Stimulated activated CD4-positive, alpha-beta T cell treated with anti-CD3 and anti-CD28 coated beads, Interleukin-12 subunit alpha, Interleukin-12 subunit beta, amount 100 ng/mL, for 4 hours (primary cell): ENCODE measurements at places on chromosomes 16 and 17.

DNA sequence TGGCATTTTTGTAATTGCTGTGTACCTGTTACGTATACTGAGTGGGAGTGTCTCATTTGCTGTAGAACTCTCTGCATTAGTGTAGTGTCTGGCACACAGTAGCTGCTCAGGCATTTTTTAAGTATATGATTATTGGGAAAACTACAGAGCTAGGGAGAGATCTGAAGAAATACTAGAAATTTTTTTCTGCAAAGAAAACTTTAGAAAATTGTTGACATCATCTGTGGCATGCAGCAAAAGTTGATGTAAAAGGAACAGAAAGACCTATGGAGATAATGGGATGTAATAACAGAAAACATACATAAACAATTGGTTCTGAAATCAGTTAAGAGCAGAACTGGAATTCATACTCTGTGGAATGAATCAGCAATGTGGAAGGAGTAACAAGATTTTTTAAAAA lies 11.6 kb downstream of the CLTC start:
- no peak for DNase-seq

GRCh38 chr16:19513377-19514053 lies 8.4 kb downstream of the GDE1 start:
- DNase-seq: no peak

DNA sequence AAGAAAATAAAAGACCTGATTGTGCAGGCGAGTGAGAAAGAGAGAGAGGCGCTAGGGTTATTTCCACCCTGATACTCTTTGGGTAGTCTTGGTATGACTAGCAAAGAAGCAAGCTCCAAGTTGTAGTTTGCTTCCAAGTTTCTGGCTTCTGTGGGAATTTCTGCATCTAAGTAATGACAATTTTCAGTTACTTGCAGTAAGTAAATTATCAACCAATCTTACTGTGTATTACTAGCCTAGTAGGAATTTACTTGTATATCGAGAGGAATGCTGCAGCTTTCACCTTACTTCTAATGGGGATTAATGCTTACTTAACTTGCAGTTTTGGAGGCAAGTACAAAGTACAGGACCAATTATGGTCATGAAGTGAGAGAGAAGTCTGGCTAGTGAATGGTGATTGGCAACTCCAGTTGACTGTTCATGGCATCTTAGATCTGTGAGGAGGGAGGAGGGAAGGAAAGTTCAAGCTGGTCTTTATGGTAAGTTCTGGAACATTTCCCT lies 31.9 kb downstream of the TENT4B start:
- no peak for DNase-seq

- DNase-seq: no peak
Observed at GRCh38 chr16:85048921-85049562, 21.4 kb downstream of the KIAA0513 start.

DNA sequence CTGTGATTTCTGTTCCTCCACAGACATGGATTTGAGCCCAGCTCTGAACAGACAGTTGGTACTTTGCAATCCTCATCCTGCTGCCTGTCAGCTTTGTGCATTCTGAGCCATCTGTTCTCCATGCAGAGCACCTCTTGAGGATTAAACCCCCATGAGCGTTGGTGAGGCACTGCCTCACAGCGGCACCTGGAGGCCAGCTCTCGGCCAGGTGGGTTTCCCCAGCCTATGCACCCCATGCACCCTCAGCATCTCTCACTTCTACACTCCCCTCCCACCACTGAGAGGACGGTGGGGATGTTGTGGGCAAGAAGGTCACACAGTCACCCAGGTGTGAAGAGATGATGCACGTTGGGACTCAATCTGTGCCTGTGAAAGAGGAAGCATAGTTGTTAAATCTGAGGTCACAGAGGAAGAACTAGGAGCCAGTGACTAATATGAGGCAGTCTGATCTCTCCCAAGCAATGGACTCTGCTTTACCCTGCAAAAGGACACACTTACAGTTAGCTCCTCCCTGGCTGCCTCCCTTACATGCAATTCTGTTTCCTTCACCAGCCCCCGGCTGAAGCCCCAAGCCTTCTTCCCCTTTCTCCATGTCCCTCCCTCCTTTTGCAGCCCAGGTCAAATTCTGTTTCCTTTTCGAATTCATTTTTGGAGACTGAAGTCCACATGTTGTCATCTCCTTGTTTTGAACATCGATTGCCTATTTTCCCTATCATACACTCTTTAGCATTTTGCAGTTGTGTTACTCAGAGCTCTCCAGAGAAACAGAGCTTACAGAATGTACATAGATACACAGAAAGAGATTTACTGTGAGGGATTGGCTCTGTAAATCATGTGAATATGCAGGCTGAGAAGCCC lies 58.5 kb downstream of the HS3ST3B1 start:
- no peak for DNase-seq

GRCh38 chr17:81143200-81143527 lies 22.1 kb upstream of the PVALEF start:
- no peak for DNase-seq

GRCh38 chr17:57823469-57824401 lies 26.1 kb downstream of the MRPS23 start:
- no peak for DNase-seq

- DNase-seq: peak; percentile 51
Observed at GRCh38 chr17:42403150-42403549, 14.9 kb upstream of the STAT3 start.

DNA sequence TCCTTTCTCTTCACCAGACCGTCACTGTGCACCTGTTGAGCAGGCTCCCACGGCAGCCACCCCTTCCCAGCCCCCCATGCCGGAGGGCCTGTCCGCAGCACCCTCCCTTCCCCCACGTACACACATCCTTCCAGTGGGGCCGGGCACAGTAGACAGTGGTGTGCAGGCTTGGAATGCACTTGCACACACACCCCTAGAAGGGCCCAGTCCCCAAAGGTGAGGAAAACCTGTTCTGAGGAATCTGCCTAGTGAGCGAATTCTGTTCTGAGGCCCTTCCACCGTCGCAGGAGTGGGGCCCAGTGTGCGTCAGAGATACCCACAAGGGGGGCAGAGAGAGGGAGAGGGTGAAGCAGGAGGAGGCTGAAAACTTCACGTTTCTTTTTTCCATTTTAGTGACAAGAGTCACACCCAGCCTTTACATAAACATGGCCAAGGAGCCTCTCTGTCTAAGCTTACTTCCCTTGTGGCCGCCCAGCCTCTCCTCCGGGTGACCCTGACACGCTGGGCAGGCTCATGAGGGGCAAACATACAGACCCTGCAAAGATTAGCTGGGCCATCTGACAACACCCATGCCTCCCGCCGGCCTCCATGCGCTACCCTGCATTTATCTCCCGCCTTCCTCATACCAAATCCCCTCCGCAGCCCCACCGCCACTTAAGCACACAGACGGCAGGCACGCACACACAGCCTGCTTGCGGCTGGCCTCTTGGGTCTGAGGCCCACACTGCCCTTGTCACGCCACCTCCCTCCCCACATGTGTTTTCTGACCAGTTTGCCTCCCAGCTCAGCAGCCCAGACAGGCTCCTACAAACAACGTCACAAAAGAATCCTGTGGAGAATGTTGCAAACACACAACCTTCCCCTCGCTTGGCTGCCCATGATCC lies 1.8 kb downstream of the ZBTB4 start:
- no peak for DNase-seq

DNA sequence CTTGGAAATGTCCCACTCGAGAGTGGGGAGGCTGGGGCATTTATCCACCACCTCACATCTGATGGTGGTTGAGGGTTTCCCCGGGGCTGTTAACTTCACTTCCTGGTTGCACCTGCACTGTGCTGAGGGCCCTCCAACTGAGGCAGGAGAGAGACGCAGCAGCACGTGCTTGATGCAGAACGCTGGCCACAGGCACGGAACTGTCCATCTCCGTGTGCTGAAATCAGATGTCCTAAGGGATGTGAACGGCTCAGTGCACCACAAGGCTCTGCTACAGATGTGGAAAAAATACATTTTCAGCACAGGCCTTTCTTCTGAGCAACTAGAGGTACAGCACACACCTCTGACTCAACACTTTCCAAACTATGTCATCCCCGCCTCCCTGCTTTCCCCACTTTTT lies 114.8 kb upstream of the C16orf82 start:
- DNase-seq: no peak

GRCh38 chr16:1532081-1532760 lies 1.2 kb upstream of the TMEM204 start:
- no peak for DNase-seq

DNA sequence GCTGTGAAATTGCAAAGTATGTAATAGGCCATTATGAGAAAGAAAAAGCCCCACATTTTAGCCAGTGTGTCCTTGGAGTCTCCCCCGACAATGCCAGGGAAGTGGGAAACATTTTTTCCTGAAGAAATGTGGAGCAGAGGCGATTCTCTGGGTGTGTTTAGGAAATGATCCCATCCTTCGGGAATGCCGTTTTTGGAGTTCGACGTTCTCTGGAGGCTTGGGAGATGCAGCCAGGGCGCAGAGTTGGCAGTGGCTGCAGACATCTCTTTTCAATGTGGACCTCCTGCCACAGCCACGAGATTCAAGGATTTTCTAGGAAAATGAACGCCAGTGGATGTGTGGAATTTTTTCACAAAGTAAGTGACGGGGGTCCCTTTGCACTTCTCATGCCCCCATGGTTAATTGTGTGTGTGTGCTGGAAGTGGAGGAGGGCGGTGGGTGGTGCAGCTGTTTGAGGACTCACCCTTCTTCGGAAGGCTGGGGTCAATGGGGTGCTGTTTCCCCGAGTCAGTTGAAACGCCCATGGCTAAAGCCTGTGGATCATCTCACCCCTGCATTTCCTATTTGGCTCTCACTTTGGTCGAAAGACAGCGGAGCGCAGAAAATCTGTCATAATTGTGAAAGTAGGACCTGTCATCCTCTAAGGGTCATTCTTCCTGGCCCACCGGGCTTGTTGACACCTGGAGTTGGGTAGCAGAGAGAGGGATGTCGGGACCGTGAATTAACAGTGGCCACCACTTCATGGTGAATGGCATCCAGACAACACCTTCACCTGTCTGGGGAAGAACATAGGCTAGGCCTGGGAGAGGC lies 73.2 kb downstream of the CMIP start:
- DNase-seq: no peak

DNA sequence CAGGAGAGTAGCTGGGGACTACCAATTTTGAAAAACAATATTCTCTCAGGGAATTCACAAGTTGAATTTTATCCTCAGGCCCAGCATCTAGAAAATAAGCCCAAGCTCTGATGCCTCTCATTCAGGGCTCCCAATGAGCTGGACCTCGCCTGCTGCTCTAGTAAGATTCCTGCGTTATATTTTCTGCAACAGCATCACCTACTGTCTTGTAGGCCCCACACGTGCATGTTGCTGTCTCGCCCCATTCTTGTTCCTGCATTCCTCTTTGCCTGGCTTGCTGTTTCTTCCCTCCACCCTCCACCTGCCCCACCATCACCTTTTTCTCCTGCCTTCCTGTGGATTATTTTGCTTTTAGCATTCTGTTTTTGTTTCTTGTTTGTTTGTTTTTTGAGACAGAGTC lies 8.3 kb upstream of the ST6GALNAC2 start:
- DNase-seq: no peak

- DNase-seq: no peak
Observed at GRCh38 chr17:65794572-65794971, 233.1 kb upstream of the AXIN2 start.

DNA sequence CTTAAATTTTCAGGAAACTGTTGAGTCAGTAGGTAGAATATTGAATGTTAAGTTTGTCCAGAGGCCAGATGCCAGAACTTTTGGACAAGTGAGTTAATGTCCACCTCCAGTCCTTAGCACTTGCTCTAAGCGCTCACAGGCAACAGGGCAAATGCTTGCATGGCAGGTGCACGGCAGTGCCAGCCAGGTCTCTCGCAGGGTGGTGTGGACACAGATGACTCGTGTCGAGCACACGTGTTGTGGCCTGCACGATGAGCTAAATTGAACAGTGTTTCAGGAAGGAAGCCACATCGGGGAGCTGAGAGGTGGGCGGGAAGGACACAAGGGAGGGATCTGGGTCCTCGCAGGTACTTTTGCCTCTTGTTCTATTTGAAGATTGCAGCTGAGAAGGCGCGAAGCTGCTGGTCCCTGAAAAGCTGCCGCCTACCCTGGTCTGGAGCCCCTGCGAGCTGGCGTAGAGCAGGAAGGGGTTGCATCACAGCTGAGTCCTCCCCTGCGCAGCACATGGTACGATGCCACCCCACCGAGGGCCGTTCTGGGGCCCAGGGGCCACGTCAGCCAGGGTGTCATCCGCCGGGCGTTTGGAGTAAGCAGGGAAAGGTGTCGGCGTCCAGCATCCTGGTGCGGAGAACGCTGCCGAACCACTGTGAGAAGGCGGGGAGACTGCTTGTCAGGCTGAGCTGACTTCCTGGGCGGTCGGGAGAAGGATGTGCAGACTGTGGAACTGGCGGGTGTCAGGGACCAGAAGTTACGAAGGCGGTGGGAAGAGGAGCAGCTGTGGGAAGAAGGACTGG lies 6.3 kb downstream of the RAB40C start:
- DNase-seq: no peak

DNA sequence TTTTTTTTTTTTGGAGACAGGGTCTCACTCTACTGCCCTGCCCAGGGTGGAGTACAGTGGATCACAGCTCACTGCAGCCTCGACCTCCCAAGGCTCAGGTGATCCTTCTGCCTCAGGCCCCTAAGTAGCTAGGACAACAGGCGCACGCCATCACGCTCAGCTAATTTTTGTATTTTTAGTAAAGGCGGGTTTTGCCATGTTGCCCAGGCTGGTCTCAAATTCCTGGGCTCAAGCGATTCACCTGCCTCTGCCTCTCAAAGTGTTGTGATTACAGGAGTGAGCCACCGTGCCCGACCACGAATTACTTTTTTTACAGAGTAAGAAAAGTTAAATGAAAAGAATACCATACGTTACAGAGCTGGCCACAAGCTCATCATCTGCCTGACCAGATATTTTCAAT lies 38.9 kb downstream of the AKAP10 start:
- no peak for DNase-seq

DNA sequence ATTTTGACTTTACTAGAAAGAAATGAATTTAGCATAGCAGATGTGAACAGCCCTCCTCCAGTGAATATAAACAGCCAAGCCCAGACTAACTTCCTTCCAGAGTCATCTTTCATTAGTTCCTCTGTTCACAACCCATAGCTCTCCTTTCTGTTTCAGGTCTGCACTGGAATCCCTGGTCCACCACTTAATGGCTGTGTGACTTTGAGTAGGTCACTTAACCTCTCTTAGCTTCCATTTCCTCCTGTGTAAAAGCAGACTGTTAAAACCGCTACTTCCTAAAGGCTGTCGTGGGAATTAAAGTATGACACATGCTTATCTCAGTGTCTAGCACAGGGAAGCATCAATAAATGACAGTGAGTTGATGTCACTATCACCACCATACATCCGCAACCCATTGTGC lies 7.5 kb downstream of the SLC6A4 start:
- DNase-seq: no peak

GRCh38 chr17:36475346-36475970 lies 11.0 kb upstream of the ZNHIT3 start:
- no peak for DNase-seq

GRCh38 chr17:30505868-30506417 lies 28.7 kb downstream of the GOSR1 start:
- no peak for DNase-seq

DNA sequence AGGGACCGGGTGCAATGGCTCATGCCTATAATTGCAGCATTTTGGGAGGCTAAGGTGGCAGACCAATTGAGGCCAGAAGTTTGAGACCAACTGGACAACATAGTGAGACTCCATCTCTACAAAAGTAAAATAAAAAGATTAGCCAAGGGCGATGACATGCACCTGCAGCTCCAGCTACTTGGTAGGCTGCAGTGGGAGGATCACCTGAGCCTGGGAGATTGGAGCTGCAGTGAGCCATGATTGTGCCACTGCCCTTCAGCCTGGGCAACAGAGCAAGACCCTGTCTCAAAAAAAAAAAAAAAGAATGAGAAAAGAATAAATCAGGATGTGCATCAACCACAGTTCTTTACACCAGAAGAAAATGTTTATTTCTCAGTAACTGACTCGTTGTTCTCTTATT lies 76.0 kb downstream of the CACNG3 start:
- DNase-seq: no peak
